Effector CD8-positive, alpha-beta T cell (primary cell): ENCODE measurements at places on chromosomes 6 and 20.

GRCh38 chr6:144500892-144501291 lies 215.8 kb downstream of the UTRN start:
- no peak for DNase-seq

- no peak for DNase-seq
Observed at GRCh38 chr6:11432713-11433450, 104.7 kb upstream of the TMEM170B start.

GRCh38 chr20:34544109-34544796 lies 14.3 kb upstream of the MAP1LC3A start:
- peak; percentile 8 for DNase-seq

- no peak for DNase-seq
Observed at GRCh38 chr20:2403291-2404052, 22.8 kb downstream of the TGM6 start.

DNA sequence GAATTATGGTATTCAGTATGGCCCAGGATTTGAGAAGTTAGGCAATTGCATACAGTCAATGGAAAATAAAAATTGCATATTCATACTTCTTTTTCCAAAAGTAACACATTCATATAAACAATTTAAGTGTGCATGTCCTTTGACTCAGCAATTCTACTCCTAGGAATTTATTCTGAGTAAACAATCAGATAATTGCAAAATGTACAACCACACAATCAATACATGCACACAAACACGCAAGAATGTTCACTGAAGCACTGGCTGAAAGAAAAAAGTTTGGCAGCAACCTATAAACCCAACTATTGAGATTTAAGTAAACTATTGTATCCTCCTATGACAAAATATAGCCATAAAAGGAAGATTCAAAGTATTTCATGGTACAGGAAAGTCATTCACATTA lies 1.6 kb downstream of the CYP39A1 start:
- DNase-seq, result no peak

GRCh38 chr6:36323062-36323461 lies 13.6 kb downstream of the BNIP5 start:
- no peak for DNase-seq

DNA sequence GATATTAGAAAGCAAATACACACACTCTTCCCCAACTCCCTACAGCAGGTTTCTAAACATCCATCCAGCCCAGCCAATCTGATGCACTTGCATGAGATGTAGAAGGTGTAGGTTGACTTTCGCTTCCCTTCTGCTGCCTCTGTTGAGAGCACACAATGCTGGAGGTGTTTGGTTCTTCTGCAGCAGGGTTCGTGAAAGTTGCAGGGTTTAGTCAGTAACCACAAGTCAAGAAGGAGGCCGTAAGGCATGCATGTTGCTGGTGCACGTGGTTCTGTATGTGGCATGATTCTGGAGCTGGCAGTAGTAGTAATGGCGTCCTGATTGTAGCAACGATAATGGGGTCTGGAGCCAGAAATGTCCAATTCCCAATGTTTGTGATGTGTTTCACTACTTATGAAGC lies 53.0 kb downstream of the DEK start:
- DNase-seq, result no peak

DNA sequence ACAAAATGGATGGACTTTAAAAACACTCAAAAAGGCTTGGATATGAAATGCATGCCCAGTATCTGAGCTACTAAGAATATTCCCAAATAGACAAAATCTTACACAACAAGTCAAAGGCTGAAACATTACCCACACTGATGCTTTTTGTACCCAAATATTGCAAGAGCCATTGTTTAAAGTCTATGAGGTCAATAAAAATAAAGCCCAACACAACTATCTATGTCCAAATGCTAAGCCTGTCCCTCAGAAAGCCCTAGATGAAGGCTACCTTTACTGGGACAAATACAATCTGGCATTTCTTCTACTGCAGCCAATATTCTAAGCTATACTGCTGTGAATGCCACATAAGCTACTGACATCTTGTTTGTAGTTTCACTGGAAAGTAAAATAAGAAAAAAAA lies 54.3 kb downstream of the RALGAPA2 start:
- DNase-seq, result no peak

- DNase-seq, result no peak
Observed at GRCh38 chr20:55977690-55978459, 27.4 kb downstream of the CBLN4 start.

- no peak for DNase-seq
Observed at GRCh38 chr6:98717988-98718387, 116.4 kb upstream of the POU3F2 start.

DNA sequence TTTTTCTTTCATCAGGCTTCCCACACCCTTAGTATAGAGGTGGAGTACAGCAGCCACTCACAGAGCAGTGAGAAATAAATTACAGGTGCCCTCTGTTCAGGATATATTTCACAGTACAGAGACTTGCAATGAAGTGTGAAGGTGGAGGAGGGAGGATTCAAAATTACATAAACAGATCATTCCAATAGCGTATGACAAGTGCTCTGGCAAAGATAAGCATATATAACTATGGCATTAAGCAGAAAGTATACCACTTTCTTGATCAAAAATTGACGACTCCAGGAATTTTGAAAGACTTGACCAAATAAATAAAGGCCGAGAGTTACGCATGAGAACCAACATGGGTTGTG lies 108.7 kb downstream of the GPX5 start:
- no peak for DNase-seq

- no peak for DNase-seq
Observed at GRCh38 chr6:111971866-111972532, 81.9 kb upstream of the CCN6 start.

DNA sequence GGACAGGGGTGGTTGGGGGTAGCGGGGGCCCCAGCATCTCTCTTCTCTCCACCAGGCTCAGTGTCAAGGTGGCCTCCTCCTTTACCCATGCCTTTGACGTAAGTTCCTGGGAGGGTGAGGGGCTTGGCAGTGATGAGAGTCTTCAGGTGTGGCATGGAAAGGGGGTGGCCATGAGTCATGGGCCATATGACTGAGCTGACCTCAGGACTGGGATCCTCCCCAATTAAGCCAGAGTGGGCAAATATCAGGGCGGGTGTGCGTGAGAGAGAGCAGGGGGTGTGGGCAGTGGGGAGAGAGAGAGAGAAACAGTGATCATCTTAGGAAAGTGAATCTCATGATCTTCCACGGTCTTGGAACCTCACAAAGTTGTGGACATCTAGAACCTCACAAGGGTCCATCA lies 8.2 kb upstream of the BPIFB4 start:
- DNase-seq, result no peak

GRCh38 chr20:3082306-3082951 lies 2.1 kb downstream of the AVP start:
- no peak for DNase-seq

DNA sequence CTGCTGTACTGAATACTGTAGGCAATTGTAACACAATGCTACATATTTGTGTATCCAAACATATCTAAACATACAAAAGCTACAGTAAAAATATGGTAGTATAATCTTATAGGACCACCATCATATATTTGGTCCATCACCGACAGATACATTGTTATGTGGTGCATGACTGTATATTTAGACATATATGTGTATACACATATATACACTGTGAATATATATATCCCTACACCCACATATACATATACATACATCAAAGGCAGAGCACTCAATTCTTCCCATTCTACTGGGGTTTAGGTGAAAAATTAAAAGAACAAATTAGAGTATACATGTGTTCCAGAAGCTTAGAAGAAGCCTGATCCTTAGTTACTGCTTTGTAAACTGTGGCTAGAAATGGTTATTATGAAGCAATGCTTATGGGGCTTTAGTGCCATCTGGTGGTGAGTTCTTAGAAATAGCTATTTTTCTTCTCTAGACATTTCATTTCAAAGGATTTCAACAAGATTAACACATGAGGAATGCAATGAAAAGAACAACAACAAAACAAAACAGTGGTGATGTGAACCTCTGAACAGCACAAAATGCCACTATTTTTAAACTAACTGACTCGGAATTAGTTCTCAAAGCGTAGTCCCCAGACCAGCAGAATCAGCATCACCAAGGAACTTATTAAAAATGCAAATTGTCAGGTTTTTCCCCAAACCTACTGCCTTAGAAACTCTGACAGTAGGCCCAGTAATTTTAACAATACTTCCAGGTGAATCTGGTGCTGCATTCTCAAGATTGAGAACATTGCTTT lies 38.0 kb downstream of the PKHD1 start:
- no peak for DNase-seq

DNA sequence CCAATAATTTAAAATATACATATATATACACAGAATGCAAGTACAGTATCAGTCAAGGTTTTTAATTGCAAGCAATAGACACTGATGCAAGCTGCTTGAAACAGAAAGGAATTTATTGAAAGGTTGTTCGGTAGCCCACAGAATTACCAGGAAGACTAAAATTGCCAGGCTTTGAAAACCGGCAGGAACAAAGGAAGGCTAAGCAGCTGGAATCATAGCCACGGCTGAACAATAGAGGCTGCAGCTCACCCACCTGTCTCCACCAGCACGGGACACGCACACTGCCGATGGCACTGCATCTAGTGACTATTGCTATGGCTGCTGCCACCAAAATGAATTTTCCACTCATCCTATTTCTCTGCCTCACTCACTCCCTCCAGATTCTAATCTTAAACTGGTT lies 22.0 kb upstream of the L3MBTL3 start:
- no peak for DNase-seq

- DNase-seq, result no peak
Observed at GRCh38 chr6:164419099-164419498, 890.3 kb downstream of the C6orf118 start.

DNA sequence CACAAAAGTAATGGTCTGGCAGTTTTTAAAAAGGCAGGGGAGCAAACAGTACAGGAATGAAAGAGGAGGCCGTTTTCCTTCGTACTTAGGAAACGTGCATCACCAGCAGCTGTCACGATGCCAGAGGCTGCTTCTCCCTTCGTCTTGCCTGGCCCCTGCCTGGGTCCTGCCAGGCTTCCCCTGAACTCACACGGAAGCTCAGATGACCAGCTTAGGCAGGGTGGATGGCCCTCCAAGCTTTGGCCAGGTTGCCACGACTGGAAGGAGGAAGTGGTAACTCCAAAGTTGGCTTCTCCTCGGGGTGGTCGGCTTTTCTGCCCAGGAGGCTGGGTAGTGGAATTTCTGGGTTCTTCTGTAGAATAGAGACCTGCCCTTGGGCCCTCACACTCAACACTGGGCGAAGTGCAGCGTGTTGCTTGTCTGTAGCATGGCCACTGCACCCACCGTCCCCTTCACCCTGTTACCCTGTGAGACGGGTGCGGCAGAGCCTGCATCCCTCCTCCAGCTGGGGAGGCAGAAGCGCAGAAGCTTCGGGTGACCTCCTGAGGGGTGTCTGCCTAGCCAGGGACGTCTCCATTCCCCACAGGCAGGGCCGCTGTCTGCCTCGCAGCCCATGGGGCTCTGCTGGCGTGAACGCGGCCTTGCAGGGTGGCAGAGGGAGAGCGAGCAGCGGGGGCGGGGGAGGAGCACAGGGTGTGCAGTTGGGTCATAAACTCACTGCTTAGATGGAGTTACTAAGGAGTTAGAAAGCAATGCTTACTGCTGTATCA lies 18.4 kb upstream of the RBM38 start:
- DNase-seq, result no peak

DNA sequence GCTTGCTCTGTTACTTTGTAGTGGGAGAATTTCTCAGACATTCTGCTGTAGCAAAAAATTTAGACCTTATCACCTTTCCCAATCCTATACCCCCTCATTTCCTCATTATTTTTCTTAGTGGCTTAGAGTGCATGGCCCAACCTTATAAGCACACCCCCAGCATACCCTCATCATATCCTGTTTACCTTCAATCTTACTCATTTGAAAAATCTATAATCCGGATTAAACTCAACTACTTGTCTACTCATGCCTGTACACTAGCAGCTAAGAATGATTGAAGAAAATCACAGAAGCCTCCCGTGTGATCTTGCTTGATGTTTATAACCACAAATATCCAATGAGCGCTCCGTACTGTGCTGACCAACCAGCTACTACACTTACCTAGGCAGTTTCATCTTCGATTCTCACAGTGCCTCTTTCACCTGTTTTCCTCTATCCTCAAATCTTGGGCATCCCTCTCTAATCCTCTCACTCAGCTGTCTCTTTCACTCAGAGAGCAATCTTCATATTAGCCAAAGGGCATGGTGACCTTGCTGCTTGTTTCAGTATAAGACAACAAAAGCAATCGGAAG lies 36.6 kb downstream of the AIG1 start:
- DNase-seq, result no peak

GRCh38 chr20:44208165-44208564 lies 2.4 kb downstream of the OSER1 start:
- DNase-seq, result no peak

DNA sequence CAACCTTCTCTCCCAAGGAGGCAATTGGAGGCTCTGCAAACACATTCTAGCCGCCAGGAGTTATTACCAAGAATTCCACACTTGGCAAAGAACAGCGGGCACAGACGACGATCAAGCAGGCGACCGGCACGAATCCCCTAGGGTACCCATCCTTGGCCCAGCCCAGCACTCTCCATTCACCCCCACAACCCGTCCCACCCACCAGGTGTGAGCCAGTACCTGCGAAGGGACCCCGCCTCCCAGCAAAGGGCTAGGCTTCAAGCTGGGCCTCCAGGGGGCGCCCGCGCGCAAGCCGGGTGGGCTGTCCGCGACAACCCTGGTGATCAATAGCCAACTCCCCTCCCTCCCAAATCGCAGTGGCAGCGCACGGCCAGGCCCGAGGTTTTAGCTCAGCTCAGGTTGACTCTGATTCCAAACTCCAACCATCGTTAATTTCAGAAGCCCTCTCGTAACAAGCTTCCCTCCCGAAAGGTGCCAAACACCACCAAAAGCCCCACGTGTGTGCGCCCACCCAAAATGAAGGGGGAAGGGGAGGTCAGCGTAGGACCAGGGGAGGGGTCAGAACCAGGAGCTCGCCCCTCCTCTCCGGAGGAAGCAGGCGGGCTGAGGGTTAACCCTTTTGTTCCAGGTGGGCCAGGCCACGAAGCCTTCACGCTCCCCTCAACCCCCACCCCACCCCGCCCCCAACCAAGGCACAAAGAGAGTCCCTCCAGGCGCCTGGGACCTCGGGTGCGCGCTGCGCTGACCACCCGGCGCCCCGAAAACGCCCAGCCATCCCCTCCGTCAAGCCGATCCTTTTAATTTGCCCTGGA lies 2.1 kb downstream of the SALL4 start:
- DNase-seq, result peak; percentile 4

DNA sequence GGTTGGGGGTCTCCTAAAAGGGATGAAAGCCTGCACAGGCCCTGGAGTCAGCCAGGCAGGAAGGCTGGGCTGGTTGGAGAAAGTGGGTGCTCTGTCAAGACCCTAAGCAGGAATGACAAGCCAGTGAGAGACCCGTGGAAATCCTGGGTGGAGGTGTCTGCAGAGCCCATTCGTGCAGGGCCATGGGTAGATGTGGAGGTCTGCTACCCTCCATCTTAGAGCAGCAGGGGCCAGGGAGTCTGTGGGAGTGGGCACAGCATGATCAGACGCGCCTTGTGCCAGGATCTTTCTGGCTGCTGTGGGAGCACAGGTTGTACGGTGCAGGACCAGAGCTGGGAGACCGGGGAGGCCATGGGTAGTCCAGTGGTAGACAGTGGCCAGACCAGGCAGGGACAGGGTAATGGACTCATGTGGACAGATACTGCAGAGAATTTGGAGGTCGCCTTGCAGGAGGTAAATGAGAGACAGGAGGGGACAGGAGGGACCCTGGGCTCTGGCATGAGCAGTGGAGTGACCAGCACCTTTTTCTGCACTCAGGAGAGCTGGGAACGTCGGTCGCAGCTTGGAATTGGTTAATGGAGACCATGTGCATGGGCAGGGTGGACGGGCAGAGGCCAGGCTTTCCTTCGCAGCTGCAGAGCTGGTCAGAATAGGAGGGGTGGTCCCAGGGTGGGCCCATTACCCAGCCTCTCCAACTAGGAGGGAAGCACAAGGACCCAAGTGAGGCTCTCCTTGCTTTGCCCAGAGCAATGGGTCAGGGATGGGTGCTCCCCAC lies 203.5 kb upstream of the PMEPA1 start:
- no peak for DNase-seq
